ENCODE measurements at places on chromosomes 1 and 21.

GRCh38 chr1:181767001-181767708, 283.8 kb downstream of the CACNA1E start:
- DNase-seq: no peak

GRCh38 chr1:223683586-223684487, 18.3 kb upstream of the CAPN8 start:
- DNase-seq: peak; percentile 65

DNA sequence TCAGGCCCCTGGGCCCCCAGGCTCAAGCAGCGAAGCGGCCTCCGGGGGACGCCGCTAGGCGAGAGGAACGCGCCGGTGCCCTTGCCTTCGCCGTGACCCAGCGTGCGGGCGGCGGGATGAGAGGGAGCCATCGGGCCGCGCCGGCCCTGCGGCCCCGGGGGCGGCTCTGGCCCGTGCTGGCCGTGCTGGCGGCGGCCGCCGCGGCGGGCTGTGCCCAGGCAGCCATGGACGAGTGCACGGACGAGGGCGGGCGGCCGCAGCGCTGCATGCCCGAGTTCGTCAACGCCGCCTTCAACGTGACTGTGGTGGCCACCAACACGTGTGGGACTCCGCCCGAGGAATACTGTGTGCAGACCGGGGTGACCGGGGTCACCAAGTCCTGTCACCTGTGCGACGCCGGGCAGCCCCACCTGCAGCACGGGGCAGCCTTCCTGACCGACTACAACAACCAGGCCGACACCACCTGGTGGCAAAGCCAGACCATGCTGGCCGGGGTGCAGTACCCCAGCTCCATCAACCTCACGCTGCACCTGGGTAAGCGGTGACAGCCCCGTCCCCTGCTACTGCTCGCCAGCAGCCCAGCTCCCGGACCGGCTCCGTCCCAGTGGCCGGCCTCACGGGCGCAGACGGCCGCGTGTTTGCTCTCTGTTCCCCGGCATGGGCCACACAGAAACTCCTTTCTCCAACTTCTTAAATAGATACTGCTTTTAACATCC, 539 bp downstream of the LAMC1 start:
- no peak for DNase-seq

DNA sequence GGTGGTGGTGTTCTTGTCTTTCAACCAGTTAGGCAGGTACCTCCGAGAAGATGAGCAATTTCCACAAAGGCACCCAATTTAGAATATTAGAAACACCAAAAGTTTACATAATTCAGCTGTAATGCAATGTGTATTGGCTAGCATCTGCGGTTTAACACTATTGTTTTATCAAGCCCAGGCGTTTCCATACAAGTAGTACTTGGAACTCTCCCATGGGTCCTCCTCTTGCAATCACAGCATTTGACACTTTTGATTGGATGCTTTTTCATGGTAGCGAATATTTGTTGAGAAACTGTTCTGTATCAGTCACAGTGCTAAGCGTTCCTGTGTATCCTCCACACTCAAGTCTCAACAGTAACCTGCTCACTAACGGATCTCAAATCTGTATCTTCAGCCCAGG, 20.1 kb upstream of the MAP1LC3C start:
- no peak for DNase-seq

DNA sequence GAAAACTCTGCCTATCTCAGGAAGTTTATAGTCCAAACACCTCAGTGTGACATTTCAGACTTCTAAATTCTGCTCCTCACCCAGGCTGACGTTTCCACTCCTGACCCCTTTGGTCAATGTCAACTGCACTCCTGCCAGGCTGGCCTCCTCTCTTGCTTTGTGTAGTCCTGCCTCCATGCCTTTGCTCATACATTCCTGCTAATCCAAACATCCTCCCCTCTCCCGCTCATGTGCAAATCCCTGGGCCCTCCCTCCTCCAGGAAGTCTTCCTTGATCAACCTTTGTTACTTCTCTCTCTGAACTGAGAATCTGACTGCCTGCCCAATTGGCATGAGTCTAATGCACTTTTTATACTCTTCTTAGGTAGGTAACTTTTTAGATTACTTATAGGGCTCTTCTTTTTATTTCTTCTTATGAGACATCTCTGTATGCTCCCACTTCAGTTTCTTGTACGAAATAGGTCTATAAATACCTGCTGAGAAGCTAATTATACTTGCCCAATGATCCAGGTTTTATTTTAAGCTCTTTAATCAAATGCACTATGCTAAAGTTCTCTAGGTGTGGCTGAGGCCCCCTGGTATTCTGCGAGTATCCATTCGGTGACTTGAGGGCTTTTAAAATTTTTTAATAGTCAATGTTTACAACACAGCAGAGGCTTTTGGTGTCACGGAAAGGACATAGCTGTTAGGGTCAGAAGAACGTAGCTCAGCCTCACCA, 128.1 kb downstream of the PLXNA2 start:
- no peak for DNase-seq

GRCh38 chr1:221170171-221170570, 290.9 kb downstream of the HLX start:
- DNase-seq: no peak

- no peak for DNase-seq
Measured at GRCh38 chr1:154151311-154151710, 3.6 kb downstream of the NUP210L start.

GRCh38 chr1:101366513-101367215, 129.8 kb downstream of the S1PR1 start:
- DNase-seq: no peak

GRCh38 chr1:225651872-225652728, 823 bp downstream of the ENAH start:
- peak; percentile 33 for DNase-seq

- DNase-seq: no peak
Measured at GRCh38 chr1:151273924-151274466, 8.1 kb upstream of the ZNF687 start.

DNA sequence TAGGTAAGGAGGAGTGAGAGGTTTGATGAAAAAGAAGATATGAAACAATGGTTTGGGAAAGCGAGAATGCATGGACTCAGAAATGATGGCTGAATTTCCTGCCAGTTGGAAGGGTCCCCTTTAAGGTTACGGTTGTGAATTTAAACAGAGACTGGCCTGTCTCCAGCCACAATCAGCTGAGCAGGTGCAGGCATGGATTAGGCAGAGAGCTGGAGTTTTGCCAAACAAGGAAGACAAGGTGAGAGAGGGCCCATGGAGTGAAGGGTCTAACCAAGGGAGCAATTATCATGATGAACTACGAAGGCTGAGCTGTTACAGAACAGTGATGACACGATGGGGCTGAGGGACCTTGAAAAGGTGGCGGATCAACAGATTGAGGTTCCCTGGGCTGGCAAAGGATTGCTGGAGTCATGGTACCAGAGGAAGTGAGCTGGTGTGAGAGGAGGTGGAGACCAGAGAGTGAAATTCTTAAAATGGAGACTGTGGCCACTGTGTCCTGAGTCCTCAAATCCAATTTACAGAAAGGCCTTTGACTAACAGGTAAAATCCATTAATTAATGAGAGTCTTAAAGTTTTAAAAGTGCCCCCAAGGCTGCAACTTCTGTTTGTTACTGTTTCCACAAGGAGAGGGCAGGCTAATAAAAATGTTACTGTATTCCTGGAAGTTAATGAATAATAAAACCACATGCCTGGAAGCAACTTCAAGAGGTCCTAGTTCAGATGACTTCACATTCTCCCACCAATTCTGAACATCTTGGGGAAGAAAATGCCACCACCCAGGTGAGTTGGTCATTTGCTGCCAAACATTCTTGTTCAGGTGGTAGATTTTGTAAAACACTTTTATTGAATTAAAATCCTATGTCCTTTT, 41.5 kb downstream of the LHX9 start:
- DNase-seq: peak; percentile 42

DNA sequence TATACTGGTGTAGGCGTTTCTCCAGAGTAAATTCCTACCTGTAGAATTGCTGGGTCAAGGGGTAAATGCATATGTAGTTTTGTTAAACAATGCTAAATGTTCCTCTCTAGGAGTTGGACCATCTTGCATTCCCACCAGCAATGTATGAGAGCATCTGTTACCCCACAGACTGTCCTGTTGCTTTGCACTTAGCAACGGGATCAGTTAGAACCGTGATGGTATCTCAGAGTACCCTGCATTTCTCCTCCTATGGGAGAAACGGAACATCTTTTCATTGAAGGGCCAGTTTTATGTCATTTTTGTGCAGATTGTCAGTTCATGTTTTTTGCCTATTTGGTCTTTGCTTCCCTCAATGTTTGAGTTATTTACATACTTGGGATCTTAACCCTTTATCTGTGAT, 18.0 kb upstream of the RIPPLY3 start:
- DNase-seq: no peak

GRCh38 chr1:7956218-7957032, 5.1 kb upstream of the PARK7 start:
- no peak for DNase-seq

DNA sequence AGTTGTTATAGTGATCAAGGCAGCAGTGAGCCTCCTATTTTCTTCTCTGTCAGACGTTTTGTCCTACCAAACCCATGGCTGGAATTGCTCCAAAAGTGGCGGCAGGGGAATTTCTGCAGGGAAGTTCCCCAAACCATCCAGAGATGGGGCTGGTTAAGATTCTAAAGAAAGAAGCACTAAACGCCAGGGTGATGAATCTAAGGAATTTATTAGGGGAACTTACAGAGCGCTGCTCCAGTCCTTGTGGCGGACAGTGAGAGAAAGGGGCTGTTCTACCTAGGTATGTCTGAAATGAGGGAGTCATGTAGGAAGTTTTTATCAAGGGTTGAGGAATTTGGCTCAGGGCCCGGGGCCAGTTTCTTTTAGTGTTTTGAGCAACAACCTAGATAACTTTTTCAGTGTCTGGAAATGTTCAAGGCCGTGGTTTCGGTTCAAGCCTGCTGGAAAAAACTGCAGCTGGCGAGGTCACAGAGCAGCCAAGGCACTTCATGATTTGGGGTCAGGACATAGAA, 222.4 kb upstream of the B3GALT2 start:
- no peak for DNase-seq

GRCh38 chr1:186557147-186557777, 96.3 kb upstream of the PDC start:
- DNase-seq: no peak

GRCh38 chr21:44490816-44491215, 35.5 kb downstream of the LRRC3 start:
- DNase-seq: no peak

- no peak for DNase-seq
Measured at GRCh38 chr1:13702425-13703127, 2.6 kb downstream of the PRDM2 start.

DNA sequence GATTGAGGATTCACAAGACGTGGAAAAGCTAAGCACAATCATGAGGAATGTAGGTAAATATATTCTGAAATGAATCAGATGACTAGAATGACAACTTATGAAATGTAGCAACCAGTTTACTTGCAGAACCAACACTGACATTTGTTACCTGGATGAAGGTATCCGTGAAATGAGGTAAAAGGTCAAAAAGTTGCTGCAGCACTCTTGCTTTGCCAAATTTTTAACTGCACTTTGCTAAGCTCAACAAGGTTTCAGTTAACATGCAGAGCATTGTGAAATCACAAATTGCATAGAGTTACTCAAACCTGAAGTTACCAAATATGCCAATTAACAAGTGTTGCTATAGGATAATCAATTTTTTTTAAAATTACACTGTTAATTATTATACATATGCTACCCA, 1280.1 kb downstream of the KCNT2 start:
- no peak for DNase-seq

GRCh38 chr21:38384238-38384560, 114.1 kb downstream of the ERG start:
- no peak for DNase-seq

DNA sequence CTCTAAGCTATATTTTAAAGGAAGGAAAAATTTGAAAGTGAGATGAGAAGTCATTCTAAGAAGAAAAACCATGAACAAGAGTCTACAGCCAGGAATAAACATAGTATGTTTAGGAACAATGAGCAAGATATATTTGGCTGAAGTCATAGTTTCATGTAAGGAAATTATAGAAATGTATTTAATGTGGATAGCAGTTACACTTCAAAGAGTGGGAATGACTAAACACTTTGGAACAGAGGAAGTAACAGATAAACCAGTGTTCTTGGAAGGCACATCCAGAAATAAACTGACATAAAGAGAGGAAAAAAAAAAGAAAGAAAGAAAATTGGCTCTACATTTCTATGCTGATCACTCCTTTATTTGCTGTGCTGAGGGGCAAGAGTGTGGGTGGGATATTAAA, 18.0 kb downstream of the C8A start:
- DNase-seq: no peak

DNA sequence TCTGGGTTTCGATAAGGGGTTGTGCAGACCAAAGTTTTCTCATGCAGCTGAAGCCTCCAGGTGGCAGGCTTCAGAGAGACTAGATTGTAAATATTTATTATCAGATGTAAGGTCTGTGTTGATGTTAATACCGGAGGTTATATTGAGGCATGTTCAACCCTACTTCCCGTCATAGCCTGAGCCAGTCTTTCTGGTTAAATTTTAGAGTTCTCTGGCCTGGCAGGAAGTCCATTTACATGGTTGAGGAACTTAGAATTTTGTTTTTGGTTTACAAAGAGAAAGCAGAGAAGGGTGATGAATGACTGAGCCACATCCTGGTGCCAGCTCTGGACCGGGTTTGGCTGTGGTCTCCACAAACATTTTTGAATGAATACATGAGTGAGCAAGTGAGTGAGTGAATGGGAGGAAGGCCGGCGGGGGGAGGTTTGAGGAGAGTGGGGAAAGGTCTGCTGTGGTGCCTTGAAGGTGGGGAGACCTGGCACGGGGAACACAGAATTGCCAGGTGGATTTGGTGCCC, 218.5 kb downstream of the DISC1 start:
- DNase-seq: no peak

- DNase-seq: peak; percentile 17
Measured at GRCh38 chr21:20971296-20971921, 26.8 kb upstream of the NCAM2 start.

DNA sequence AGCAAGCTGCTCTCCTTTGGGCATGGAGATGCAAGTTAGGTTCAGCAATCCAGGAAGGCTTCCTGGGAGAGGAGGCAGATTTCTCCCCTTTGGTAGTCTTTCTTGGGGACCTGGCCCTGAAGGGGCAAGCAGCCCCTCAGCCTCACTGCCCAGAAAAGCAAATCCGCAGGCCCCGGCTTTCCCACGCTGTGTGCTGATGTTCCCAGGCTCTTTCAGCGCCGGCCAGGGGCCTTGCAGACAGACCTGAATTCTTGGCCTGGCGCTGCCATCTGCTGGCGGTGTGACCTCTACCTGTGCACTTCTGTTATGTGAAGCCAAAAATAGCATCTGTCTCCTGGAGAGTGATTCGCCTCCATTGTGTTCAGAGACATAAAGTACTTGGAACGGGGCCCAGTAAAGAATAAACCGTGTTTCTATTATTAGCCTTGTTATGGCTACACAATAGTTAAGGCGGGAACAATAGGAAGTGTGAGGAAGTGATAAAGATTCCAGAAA, 64.8 kb downstream of the ALPL start:
- peak; percentile 92 for DNase-seq

DNA sequence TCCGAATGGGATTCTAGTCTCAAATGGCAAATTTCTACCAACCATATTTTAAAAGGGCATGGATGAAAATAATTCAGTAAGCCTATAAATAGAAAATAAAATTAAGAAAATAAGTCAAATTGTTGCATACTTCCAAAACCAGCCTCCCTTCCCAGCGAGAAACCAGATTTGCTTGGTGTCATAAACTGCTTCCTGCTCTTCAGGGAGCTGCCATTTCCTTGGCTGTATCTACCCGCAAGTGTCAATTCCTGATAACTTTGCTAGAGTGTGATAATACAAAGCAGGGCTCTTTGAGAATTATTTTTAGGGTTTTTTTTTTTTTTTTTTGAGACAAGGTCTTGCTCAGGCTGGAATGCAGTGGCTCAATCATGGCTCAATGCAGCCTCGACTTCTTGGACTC, 62.3 kb downstream of the S1PR1 start:
- DNase-seq: no peak

GRCh38 chr1:229381234-229381633, 38.4 kb upstream of the CCSAP start:
- DNase-seq: no peak

- no peak for DNase-seq
Measured at GRCh38 chr1:232319518-232320210, 310.3 kb downstream of the SIPA1L2 start.

Measured in NCI-H2029 treated with DMSO at 0.1 percent for 48 hours (cell line).